ENCODE measurements at places on chromosomes 6 and 20. TPM values are rescaled to one million over a fixed set of nuclear protein-coding genes. Genes with fewer than 3 reads are reported as not detected.

DNA sequence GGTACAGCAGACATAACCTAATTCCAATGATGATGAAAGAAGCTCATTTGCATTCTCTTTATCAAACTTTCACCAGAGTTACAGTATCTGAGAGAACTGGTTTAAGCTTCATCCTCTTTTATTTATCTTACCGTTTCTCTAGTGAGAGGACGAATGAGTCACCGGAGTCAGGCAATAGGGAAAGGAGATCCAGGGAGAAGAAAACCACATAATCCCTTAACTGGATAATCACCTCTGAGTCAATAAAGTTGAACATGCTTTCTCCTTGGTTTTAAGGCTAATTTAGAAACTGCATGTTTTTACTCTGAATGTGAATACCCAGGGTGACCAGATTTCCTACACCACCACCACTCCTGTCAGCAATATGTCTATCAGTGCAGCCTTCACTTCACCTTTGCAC lies 313.7 kb upstream of the TBX18 start:
- DNase-seq: no peak

DNA sequence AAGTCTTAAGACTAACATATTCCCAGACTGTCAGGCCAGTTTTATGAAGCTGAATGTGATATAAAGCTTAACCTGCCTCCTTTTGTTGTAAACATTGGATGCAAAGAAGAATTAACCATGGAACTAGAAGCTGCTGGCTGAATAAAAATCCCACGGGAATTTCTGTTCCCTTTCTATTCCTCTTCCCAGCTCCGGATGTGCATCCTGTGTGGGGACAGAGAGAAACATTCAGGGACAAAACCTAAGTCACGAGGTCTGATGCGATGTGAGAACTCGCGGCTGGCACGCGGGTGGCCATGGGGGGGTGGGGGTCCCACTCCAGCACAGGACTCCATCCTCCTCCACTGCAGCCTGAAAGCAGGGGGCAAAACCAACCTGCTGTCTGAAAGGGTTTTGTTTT lies 32.2 kb downstream of the RAMACL start:
- DNase-seq: no peak

GRCh38 chr6:113907102-113907815 lies 50.1 kb downstream of the MARCKS start:
- DNase-seq: no peak

GRCh38 chr20:48684501-48685041 lies 143.2 kb downstream of the PREX1 start:
- no peak for DNase-seq

DNA sequence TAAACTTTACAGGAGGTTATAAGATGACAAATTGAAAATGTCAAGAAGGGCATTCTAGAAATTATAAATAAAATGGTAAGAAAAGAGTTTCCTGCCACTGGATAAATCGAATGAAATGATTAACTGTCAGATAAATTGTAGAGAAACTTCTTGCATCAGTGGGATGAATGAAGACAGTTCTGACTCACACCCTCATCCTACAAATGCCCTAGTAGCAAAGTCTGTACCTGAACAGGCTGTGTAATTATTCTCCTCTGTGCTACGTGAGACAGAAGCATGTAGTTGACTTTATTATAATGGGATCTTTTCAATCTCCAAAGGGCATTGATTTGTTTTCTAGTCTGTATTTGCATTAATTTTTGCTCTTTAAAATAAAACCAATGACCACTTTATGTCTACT lies 47.3 kb downstream of the IYD start:
- DNase-seq: no peak

DNA sequence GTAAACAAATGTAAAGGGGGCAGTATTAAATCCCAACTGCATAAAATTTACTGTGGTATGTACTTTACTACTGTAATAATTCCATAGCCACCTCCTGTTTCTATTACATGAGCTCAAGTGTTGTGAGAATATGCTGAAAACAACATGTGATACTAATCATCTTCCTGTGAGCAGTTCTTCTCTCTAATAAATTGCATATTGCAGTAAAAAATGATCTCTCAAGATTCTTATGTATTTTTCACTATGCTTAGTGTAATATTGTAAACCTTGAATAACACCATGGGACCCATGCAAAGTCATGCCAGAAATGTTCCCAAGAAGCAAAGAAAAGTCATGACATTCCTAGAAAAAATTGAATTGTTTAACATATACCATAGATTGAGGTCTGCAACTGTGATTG lies 133.0 kb upstream of the ATXN1 start:
- no peak for DNase-seq

DNA sequence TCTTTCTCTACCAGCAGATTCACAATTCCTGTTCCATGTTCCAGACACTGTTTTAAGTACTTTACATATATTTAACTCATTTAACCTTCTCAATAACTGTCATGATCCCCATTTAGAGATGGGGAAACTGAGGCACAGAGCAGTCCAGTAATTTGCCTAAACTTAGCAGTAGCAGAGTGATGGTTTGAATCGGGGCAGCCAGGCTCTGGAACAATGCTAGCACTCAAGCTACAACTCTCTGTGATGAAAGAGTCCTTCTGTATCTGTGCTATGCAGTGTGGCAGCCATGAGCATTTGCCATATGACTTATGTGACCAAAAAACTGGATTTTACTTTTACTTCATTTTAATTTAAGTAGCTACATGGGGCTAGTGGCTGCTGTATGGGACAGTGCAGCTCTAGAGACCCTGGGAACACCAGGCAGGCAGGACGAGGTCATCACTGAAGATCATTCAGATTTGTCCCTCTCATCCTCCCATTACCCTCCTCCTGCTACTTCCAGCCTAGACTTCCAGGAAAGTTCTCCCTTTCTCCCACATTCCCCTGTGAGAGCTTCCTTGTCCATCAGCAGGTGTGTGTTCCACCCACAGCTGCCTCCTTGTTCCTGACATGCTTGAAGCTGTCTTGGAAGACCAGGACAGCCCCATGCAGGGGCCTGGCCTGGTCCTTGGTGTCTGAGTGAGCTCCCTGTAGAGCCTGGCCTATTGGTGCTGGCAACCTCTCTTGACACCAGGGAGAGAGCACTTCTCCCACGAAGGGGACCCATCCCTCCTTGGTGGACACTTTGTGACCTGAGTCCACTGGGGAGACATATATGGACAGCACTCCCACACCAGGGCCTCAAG lies 157.0 kb downstream of the MRPL14 start:
- DNase-seq: no peak

DNA sequence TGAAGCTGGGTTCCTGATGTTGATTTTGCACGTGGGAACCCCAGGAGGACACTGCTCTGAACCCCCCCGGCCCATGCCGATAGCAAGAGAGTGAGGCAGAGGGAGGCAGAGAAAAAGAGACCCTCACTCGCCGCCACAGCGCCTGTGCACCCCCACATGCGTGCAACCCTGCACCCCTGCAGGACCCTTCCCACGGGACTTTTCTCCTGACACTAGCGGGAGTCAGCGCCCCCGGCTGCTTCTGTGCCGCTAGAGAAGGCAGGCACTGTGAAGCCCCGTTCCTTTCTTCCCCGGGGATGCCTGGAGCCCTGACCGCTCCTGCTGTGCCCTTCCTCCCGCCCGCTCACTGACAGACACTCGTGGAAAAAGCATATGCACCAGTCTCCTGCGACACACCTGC lies 67.4 kb downstream of the GMPR start:
- no peak for DNase-seq

DNA sequence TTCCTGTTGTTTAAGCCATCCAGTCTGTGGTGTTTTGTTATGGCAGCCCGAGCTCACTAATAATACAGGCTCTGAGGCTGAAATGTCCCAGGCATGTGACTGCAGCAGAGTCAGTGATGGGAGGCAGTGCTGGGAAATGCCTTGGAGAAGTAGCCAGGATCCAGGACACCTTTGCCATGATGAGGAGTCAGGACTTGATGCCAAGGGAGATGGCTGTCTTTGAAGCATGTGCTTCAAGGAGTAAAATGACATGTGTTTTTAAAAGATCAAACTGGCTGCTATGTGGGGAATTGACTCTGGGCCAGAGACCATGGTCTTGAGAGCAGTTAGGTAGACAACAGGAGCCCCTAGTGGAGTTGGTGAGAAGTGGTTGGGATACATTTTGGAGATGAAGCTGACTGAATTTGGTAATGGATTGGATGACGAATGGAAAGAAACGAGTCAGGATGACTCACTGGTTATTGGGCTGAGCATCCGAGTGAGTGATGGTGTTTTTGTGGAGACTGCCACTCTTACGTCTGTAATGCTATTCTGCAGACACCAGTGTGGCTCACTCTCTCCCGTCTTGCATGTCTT lies 322.2 kb downstream of the PLCB1 start:
- peak; percentile 12 for DNase-seq

DNA sequence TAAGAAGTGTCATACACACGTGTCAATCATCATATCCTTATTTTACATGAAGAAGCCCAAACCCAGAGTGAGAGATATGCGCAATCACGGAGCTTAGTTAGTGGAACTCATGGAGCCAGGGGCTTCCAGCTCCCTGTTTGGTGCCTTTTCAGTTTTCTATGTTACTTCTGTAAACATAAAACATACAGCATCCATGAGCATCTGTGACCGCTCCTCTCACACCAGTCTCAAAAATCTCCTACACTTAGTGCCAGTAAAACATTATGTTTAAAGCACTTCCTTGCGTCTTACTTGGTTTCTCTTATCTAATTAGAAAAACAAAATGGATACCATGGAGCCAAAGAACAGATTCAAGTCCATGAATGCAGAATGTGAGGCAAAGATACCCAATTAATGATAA lies 240.4 kb downstream of the SLC35F1 start:
- DNase-seq: no peak

- no peak for DNase-seq
Observed at GRCh38 chr20:9025643-9026042, 43.2 kb upstream of the PLCB4 start.

DNA sequence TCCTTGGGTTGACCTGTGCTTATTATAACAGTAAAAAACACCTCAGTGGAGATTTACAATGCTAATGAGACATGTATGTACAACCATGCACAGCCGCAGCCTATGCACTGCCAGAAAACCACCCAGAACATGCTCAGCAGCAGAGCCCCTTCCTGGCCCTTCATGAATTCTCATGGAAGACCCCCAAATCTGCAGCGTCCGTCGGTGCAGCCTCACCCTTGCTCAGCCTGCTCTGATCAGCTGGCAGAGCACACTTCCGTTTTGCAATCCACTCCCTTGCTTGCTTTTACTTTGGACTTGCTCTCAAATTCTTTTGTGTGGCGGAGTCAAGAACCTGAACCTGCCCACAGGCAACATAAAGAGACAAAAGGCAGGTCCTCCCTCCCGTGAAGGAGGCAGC lies 378.2 kb upstream of the SULF2 start:
- DNase-seq: no peak

- no peak for DNase-seq
Observed at GRCh38 chr20:7493311-7493710, 446.9 kb downstream of the HAO1 start.

- no peak for DNase-seq
Observed at GRCh38 chr6:13190376-13190775, 138.0 kb downstream of the TBC1D7 start.

DNA sequence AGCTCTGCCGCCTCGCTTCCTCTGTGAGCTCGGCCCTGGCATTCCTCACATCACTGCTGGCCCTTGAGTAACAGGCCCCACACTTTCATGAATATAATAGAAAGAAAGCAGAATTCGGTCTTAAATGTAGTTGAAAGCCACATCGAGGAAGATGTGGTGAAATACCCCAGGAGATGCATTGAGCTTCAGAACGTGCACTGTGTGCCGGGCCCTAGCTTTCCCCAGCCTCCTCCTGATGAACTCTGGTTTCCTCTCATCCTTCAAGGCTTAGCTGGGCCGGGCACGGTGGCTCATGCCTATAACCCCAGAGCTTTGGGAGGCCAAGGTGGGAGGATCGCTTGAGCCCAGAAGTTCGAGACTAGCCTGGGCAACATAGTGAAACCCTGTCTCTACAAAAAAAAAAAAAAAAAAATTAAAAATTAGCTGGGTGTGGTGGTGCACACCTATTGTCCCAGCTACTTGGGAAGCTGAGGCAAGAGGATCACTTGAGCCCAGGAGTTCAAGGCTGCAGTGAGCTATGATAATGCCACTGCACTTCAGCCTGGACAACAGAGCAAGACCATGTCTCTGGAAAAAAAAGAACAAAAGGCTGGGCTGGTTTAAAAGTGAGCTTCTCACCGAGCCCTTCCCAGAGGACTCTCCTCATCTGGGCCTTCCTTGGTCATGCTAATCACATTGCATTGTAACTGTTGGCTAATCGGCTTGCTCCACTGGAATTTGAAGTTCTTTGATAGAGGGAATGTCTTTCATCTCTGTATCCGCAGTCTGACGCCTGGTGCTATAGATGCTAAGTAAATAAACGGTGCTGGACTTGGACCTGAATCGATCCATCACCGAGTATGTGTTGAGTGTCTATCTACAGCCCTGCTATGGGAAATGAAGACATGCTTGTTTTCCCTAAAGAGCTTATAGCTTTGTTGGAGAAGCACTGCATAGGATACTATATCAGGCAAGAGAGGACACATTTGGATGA lies 43.8 kb upstream of the FOXQ1 start:
- DNase-seq: no peak

GRCh38 chr20:42690842-42691437 lies 498.8 kb downstream of the PTPRT start:
- DNase-seq: no peak

DNA sequence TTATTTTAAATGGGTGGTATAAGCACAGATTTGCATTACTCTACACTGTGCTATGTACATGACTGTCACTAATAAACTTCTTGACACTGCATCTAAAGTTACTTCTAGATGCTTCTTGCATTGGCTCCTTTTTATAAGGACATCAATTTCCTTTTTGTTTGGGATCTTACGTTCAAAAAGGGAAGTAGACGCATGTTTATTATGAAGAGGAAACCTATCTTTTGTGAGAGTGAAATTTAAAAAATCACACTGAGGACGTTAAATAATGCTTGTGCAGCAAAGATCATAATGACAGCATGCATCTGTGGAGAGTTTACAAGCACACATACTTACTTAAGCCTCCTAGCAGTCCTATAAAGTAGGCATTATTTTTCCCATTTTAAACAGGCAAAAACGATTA lies 479.5 kb downstream of the CD83 start:
- no peak for DNase-seq

DNA sequence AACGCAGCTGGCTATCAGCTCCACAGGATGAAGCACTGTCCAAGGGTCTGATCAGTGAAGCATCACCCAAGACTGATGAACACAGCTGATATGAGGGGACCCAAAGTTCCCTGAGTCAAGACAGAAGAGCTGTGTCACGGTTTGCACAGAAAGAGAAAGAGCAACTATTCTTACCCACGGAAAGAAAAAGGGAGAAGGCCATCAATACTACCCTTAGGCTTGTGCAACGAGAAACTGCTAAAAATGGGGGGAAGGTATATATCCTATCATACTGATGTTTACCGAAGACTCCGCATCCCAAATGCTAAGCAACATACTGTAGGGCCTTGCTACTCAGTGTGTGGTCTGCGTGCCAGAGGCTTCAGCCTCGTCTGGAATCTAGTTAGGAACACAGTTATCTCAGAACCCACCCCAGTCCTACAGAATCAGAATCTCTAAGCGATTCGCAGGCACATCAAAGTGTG lies 665 bp downstream of the FASTKD5 start:
- DNase-seq: peak; percentile 32

C6orf141 gene
- 0.42 TPM for total RNA-seq

PPP1R3G gene
- total RNA-seq: not detected

PRSS35 gene
- total RNA-seq: not detected

AHCY gene
- 261 TPM for total RNA-seq

STK4 gene
- 110 TPM for total RNA-seq

PCMTD2 gene
- 34.5 TPM for total RNA-seq

TAP1 gene
- total RNA-seq: 187 TPM

MUC22 gene
- total RNA-seq: not detected

All from activated naive CD4-positive, alpha-beta T cell treated with anti-CD3 and anti-CD28 coated beads for 36 hours (primary cell).